ENCODE measurements at places on chromosomes 7 and 10.

DNA sequence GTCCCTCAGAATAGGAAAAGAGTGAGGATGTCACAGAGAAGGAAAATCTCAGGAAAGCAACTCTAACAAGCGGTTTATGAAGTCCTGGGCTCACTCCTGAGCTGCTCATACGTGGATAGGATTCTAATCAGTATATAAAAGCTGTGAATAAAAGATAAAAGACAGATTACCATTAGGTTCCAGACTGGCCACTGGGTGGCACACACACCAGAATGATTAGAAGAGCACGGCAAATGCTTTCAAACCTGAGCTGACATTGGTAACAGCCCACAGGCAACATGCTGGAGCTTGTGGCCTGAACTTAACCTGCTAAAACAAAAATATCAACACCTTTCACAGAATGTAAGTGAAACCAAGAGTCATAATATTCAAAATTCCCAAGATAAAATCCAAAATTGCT lies 370.8 kb downstream of the GRID1 start:
- peak; percentile 13 for DNase-seq

- DNase-seq = no peak
These were observed 122.6 kb downstream of the KMT2C start for GRCh38 chr7:152313217-152313616.

GRCh38 chr7:102890292-102890970 lies 22.4 kb upstream of the LRRC17 start:
- no peak for DNase-seq

GRCh38 chr7:29080803-29081202 lies 65.5 kb downstream of the CPVL start:
- no peak for DNase-seq

DNA sequence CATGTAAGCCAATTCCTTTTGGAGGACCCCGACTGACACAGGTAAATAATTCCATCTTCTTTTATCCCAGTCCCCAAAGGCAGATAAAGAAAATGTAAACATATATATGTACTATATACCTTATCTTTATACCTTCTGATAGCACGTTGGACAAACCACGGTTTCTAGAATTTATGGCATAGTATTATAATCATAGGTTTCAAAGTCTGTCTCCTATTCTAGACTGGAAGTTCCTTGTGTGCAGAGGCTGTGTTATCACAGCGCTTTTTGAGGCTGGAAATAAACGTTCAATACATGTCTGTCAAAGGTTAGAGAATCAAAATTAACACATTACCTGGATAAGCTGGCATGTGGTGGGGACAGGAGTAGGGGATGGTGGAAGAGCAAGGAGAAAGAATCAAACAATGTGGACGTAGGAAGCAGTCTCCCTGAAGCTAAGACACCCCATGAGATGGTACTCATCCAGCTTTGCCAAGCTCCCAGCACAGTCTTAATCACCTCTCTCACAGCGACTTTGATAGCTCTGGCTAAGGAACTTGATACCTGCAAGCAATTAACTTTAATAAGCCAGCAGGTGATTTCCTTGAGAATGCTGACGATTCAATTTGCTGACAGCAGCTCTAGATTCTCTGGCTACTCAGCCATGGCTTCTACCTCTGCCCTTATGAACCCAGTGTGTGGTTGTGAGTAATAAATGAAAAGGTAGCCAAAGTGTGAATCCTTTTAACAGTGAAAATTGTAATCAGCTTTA lies 208.4 kb upstream of the LRRTM3 start:
- DNase-seq = no peak

DNA sequence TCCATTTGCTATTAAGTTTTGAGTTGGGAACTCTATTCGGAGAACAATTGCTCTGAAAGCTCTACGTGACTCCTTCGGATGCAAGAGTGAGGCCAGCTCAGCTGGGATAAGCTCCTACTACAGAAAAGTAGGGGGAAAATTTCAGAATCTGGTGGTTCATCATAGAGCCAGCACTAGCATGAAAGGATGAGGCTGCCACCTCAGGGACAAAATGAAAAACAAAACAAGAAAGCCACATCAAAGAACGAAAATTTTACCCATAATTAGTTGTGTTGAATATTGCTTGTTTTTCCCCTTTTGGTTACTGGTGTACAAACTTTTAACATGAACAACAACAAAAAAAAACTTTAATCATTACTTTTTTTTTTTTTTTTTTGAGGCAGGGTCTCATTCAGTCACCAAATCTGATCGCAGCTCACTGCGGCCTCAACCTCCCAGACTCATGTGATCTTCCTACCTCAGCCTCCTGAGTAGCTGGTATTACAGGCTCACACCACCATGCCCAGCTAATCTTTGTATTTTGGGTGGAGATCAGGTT lies 39.7 kb upstream of the NFE2L3 start:
- DNase-seq = no peak

GRCh38 chr10:454860-455259 lies 234.6 kb downstream of the DIP2C start:
- DNase-seq = no peak

DNA sequence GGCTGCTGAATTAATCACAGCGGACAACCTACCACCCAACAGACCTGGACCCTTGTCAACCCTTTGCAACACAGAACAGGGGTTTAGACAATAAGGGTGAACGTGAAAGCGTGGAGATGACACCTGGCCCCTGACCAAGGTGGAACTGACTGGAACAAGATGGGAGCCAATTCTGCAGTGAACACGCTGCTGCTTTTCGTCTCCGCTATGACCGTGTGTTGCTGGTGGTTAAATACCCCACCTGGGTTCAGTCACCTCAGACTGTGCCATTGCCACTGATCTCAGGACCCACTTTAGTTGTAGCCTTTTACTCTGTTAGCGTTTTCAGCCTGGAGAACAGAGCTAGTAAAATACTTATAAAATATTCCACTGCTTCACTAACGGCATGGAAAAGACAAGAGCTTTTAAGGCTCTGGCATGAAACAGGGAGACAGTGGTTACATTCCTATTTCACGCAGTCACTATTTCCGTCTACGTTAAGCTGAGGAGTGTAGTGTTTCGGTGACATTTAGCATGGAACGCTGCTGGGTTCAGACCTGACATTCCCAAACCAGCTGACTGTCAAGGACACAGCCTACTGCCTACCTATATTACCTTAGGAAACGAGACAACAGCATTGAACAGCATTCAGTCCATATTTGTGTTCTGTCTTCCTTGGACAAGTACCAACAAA lies 119.5 kb upstream of the PRSS1 start:
- no peak for DNase-seq

DNA sequence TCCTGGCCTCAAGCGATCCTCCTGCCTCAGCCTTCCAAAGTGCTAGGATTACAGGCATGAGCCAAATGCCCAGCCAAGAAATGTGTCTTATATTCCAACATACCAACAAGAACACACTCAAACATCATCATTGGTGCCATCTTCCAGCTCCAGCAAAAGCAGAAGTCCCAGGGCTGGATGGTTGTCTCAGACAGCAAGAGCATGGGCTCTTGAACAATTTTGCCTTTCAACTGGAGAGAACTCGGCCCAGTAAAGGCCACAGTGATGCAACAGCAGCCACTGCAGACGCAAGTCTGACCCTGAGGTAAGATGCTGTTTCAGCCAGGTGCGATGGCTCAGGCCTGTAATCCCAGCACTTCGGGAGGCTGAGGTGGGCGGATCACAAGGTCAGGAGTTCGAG lies 52.8 kb upstream of the NFE2L3 start:
- no peak for DNase-seq

DNA sequence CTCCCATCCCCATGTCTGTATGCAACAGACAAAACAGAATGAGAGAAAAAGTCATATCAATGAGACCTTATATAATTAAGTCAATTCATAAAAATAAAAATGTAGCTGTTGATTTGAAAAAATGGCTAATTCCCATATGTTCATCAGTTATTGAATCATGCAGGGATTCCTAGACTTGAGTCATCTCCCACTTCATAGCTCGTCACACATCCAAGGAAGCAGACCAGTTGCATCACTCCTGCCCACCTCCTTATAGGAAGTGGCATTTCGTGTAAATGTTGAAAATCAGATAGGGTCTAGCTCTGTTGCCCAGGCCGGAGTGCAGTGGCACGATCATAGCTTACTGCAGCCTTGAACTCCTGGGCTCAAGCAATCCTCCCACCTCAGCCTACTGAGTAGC lies 56.1 kb upstream of the SH2B2 start:
- no peak for DNase-seq

DNA sequence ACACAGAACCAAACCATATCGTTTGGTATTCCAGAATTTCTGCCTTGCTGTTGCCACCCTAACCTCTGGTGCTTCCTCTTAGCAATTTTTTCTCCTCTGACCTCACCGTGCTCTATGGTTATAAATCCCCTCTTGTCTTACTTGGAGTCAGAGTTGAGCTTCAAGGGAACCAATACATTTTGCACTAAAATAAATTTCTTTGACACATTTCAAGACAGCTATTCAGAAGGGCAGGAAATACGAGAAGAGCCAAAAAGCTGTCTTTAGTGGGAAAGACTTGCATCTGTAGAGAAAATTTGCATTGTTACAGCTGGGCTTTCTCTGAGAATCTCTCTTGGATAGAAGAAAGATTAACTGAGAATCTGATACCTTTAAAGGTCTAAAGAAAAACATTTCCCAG lies 14.5 kb upstream of the AKR1C2 start:
- no peak for DNase-seq

GRCh38 chr10:126437635-126438406 lies 49.5 kb upstream of the ADAM12 start:
- no peak for DNase-seq

GRCh38 chr10:57979956-57980355 lies 287.7 kb downstream of the IPMK start:
- no peak for DNase-seq

GRCh38 chr10:9262770-9263169 lies 1208.3 kb downstream of the GATA3 start:
- DNase-seq = no peak

- DNase-seq = no peak
These were observed 7.6 kb upstream of the GRID2IP start for GRCh38 chr7:6558837-6559236.

GRCh38 chr10:76298329-76298728 lies 866.9 kb downstream of the LRMDA start:
- no peak for DNase-seq

DNA sequence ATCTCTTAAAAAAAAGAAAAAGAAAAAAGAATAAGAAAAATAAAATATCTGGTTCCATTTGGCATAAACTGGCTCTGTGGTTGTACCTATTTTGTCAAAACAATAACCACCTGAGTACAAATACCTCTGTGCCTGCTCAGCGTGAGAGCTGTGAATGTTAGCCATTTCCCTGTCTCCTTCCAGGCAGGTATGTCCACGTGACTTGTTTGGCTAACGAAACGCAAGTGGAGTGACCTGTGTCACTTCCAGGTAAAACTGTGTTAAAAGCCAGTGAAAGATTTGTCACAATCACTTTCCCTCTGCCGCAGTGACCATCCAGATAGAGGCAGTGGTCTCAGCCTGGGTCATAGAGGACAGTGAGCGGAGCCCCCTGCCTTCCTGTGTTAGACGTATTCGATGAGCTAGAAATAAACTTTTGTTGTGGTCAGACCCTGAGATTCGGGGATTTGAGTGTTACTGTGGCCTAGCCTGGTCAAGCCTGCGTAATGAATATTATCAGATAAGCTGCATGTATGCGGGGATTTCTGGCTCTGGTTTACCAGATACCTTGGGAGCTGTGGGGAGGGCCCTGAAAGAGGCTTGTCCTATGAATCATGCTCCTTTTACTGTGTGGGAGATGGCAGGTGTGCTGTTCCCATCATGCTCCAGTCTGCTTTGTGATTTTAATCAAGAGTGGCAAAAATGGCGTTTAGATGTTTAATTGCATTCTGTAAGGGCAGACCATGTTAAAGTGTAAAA lies 3.8 kb downstream of the PTER start:
- DNase-seq = peak; percentile 7

DNA sequence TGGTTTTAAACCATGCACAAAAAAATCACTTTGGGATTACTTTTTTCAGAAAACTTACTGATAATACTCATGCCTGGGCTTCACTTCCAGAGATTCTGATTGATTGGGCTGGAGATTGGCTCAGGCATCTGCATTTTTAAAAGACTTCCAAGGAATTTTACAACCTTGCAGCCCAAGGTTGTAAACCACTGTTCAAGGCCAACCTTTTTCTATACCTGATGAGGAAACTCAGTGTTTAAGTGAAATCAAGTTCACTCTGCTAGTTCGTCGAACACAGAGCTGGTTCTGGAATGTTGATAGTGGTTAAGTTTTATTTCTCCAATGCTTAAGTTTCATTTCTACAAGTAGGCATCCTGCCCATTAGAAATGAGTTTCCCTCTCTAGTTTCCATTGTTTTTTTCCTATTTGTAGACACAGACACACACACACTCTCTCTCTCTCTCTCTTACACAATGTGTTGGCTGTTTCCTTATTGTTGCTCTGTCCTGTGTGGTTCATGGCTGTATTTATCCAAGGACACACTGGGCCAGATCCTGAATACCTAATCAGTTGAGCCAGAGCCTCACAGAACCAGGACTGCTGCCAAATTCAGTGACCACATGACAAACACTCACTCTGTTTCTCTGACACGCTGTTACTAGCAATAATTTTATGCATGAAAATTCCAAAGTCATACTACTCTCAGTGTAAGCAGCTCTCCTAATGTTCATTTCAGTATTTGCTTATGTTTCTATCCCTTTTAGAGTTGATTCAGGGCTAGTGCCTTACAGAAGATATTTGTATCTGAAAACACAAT lies 3.7 kb upstream of the IFIT1B start:
- DNase-seq = no peak

DNA sequence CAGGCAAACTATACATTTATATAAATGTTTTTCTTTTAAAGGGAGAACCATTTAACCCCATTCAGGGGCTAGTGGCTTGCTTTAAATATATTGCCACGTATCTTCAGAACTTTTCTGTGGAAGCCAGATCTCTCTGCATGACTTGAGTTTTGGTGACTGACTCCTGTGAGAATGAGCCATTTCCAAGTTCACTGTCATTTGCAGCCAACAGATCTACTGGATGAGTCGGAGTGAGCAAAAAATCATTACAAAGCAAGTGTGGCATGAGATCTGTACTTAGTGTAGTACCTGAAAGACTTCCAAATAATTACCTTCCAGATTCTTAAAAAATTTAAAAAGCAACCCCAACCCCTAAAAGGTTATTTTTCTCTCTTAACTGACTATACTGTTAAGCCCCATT lies 45.6 kb downstream of the PDSS1 start:
- no peak for DNase-seq

DNA sequence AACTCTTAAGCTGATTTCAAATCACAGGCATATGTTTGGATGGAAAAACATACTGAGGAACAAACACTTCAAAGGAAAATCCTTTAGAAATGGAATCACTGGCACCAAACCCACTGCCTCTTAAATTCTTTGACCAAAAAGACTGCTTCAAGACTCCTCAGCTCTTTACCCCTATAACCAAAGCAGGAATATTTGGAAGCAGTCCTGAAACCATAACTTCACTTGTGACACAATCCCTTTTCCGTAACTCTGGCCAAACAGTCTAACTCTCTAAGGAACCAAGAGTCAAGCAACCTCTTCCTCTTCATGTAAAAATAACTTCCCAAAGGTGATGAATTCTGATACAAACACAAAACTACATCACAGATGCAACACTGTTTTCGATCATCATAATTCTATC lies 104.3 kb downstream of the MTERF1 start:
- no peak for DNase-seq
